Renal cortical epithelial cell (primary cell): ENCODE measurements at places on chromosomes 11 and 22.

DNA sequence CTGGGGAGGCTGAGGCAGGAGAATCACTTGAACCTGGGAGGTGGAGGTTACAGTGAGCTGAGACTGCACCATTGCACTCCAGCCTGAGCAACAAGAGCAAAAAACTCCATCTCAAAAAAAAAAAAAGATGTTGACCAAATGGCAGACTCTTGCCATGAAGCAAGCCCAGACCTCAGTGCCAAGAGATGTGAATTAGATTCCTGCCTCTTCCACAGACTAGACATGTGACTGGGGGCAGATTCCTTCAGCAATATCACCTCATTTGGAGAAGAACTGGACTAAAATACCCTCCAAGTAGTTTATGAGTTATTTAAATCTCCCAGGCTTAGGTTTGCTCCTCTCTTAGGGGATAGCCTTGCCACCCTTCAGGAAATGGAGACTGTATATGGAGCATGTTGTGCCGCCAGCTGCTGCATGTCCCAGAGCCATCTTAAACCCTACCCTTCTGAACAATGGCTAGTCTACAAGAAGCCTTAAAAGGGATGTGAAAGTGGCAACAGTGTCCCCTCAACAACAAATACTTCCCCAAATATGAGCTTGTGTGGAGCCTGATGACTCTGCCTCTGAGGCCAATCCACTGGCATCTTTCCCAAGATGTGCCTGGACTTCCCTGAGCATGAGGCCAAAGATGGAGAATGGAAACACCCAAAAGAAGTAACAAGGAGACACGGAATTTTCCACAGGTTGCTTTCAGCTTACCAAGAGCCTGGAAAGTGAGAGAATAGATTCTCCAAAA lies 763 bp upstream of the MS4A7 start:
- no peak for DNase-seq

GRCh38 chr22:48594016-48594756 lies 1233.5 kb downstream of the BRD1 start:
- DNase-seq, result no peak

DNA sequence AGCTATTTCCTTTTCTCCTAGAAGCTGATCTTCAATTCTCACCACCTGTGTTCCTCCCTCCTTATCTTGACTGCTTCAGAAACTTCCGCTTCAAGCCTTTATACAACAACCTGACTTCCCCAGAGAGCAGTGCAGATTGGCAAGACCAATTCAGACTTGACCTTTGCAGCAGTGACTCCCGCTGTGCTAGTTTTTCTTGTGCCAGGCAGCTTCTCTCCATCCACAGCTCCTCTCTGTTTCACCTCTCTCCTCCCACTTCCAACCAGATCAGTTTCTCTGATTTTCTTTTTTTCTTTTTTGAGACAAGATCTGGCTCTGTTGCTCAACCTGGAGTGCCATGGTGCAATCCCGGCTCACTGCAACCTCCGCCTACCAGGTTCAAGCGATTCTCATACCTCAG lies 74.3 kb downstream of the GRAMD1B start:
- DNase-seq, result no peak

- no peak for DNase-seq
These were observed 24.1 kb downstream of the CUL5 start for GRCh38 chr11:108032800-108033199.

GRCh38 chr11:101428918-101429317 lies 154.9 kb downstream of the TRPC6 start:
- DNase-seq, result peak; percentile 15

DNA sequence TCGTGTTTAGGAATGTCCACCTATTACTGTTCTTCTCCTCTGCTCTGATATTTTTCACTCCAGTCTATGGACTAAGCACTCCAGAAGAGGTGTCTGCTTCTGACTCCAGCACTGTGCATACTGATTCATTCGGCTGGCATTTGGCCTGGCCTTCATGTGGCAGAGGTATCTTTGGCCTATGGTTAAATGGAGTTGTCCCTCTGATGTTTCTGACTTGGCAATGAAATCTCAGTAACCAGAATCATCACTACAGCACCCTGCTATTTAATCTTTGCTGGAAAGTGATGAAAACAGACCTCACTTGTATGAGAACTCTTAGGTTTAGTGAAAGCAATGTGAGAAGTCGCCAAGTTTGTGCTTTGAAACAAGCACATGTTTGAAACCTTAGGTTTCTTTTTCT lies 155.2 kb downstream of the MAML2 start:
- DNase-seq, result peak; percentile 90

GRCh38 chr11:1842149-1843097 lies 3.6 kb downstream of the TNNI2 start:
- no peak for DNase-seq

GRCh38 chr11:76115555-76115954 lies 90.7 kb downstream of the WNT11 start:
- no peak for DNase-seq

DNA sequence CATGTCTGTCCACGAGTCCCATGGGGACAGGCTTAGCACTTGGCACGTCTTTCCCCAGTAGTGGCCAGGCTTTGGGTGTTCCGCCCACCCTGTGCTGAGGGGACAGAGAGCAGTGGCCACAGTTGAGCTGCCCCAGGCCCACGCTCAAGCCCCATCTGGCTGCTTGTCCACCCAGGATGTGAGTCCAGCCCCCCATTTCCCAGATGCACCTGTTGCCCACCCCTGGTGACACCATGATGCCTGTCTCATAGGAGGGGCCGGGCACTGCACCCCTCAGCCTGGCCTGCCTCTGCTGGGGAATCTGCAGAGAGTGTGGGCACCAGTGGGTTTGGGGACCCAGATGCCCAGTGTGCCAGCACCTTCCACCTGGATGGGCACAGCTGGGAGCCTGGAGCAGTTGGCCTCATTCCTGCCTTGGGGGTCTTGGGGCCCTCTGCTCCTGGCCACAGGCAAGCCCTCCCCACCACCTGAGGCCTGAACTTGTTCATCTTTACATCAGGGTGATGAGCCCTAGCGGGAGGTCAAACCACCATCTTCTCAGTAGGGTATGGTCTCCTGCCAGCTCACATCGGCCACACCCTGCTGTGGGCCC lies 5.7 kb downstream of the SIGIRR start:
- no peak for DNase-seq

DNA sequence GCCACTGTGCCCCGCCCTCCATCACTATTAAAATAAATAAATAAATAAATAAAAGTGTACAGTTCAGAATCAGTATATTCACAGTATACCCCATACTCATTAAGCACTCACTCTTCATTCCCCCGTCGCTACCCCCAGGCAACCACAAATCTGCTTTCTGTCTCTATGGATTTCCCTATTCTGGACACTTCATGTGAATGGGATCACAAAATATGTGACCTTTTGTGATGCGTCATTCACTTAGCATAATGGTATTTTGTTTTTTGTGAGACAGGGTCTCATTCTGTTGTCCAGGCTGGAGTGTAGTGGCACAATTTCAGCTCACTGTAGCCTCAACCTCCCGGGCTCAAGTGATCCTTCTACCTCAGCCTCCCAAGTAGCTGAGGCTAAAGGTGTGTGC lies 52.8 kb downstream of the RBX1 start:
- DNase-seq, result no peak

DNA sequence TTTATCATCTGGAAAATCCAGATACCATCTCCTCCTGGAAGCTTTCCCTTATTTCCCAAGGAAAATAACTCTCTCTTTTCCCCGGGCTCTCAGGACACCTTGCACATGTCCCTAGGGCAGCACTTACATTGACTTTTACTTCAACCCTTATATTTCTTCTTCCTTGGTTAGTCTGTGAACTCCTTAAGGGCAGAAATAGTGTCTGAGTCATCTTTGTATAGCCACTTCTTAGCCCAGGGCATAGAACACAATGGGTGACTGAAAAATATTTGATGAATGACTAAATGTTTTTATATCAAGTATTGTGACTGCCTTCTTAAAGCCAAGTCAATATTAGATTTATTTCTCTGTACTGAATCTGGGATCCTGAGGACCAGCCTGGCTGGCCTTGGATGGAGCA lies 45.4 kb upstream of the MYOD1 start:
- DNase-seq, result peak; percentile 25

DNA sequence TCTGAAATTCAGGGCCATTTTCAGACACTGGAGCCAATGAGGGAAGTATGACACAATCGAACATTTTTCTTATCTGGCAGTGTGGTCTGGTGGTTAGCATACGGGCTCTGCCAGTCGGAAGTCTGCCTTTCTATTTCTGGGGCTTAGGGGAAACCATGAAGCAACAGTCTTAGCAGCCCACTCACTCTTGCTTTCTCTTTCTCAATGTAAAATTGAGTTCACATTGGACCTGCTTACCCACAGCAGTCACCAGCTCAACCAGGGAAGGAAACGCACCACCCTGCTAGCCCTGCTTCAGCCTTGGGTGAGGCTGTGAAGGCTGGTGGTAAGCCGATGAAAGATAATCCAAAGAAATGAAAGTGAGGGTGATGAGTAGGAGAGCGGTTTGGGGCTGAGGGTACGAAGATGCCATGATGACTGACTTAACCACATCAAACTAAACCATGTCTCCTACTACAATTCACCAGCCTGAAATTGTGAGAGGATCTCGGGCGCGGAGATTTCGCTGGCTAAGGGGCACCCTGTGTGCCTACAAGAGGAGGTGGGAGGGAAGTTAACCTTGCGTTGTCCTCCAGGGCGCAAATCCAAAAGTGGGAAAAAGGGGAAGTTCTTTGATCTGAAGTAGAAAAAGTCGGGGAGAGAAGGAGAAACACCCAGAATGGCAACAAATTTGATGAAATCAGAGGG lies 2.0 kb upstream of the LMO2 start:
- no peak for DNase-seq

- no peak for DNase-seq
These were observed 4.7 kb downstream of the FADS3 start for GRCh38 chr11:61886643-61887042.

DNA sequence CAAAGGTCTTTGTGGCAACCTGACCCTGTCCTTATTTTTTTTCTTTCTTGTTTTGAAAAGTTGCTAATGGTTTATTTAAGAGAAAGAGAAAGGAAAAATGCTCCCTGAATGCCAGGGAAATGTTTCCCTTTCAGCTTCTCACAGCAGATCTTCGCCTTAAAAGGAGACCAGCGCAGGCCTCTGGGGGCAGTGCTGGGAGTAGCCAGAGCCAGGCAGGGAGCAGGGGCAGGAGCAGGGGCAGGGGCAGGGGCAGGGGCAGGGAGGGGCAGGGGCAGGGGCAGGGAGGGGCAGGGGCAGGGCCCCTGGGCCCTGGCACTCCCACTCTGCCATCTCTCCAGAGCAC lies 5.1 kb downstream of the MOB2 start:
- DNase-seq, result no peak

DNA sequence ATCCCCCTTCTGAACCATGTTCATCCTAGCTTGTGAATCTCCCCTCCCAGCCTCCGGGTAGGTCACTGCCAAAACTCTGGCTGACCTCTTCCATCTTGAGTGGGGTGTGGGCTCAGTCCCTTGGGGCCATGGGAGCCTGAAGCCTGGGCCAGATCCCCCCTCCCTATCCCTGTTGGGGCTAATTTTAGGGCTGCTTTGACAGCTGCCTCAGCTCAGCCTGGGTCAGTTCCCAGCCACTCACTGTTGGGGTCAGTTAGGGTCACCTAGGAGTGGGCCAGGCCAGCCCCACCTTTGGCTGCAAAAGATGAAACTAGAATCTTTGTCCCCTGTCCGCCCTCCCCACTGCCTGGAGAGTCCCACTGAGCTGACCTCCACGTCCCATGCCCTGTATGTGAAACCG lies 29.8 kb upstream of the P2RY2 start:
- DNase-seq, result no peak

DNA sequence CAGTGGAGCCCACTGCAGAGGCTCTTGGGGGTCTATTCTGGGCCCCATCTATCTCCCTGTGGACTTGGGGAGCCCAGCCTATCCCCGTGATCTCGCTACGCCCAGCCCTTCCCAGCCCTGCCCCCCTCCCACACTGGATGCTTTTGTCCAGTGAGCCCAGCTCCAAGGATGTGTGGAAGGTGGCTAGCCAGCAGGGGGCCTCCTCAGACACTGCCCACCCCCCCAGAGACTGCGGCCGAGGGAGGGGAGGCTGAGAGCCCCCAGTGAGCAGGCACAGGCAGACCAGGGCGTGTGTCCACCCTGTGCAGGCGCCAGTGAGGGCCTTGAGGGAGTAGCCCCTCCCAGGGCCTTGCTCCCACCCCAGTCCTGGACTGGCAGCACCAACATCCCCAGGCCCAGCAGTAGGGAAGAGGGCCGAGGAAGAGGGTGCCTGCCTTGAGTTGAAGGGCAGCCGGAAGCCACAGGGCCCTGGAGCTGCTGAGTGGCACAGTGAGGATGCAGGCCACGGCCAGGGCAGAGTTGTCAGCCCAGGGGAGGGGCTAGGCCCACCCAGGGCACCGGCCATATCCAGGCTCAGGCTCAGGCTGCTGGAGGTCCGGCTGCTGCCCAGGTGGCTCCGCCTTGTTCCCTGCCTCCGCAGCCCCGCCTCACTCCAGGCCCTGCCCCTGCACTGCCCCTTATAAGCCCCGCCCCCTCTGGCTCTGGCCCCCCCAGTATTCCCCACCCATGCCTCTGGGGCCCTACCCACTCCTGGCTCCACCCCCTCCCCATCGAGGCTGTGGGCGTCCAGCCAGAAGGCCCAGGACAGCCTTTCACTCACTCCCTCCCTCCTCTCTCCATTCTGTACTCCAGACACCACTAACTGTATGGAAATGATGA lies 28.0 kb downstream of the MOB2 start:
- no peak for DNase-seq

GRCh38 chr11:1412377-1413095 lies 22.8 kb downstream of the BRSK2 start:
- DNase-seq, result no peak

- DNase-seq, result no peak
These were observed 1.6 kb downstream of the DIXDC1 start for GRCh38 chr11:111938687-111939160.

DNA sequence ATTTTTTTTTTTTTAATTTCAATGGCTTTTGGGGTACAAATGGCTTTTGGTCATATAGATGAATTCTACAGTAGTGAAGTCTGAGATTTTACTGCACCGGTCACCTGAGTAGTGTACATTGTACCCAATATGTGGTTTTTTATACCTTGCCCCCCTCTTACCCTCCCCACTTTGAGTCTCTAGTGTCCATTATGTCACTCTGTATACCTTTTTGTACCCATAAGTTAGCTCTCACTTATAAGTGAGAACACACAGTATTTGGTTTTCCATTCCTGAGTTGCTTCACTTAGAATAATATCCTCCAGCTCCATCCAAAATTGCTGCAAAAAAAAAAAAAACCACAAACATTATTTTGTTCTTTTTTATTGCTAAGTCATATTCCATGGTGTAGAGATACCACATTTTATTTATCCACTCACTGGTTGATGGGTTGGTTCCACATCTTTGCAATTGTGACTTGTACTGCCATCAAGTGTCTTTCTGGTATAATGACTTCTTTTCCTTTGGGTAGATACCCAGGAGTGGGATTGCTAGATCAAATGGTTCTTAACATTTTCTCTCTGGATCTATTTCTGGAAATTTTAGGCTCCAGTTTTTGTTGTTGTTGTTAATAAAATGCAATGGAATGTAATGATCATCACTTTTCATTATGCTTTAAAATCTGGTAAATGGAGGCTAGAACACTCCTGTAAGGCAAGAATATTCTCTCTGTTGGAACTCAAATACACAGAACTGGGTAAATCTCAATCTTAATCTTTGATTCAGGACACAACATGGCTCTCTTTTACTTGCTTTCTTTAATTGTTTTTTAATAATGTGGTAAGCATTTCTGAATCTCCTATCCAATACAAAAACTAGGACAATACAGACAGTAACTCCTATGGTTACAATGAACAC lies 10.3 kb downstream of the NEAT1 start:
- peak; percentile 51 for DNase-seq

GRCh38 chr11:77559686-77560401 lies 29.9 kb upstream of the AQP11 start:
- peak; percentile 86 for DNase-seq
